Naive thymus-derived CD8-positive, alpha-beta T cell (primary cell): ENCODE measurements at places on chromosomes 4 and X. TPM values are rescaled to one million over a fixed set of nuclear protein-coding genes. Genes with fewer than 3 reads are reported as not detected.

Gene UGT2A3
- not detected for total RNA-seq

DNA sequence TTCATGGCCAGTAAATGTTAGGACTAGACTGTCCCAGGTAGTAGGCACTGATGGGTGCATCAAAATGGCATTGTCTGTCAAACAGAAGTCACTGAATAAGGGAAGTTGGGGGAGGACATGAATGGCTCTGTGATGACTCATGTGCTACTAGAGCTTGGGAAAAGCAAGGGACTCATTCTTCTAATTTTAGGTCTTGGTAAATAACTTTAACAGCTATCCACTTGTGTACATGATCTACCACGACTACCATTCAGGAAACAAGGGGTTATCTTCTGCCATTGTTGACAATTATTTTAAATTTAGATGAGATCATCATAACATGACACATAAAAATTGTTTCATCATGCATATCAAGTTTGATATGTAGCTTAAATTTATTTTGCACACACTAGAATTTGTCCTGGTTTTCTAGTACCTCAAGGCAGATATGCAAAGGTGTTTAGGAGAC lies 6.3 kb downstream of the AREG start:
- no peaks in the 10 kb centered on the region for H3K4me1 ChIP-seq
- peaks cover 10% of the 10 kb centered on the region for H3K36me3 ChIP-seq
- peaks cover 2% of the 10 kb centered on the region for H3K27me3 ChIP-seq

DNA sequence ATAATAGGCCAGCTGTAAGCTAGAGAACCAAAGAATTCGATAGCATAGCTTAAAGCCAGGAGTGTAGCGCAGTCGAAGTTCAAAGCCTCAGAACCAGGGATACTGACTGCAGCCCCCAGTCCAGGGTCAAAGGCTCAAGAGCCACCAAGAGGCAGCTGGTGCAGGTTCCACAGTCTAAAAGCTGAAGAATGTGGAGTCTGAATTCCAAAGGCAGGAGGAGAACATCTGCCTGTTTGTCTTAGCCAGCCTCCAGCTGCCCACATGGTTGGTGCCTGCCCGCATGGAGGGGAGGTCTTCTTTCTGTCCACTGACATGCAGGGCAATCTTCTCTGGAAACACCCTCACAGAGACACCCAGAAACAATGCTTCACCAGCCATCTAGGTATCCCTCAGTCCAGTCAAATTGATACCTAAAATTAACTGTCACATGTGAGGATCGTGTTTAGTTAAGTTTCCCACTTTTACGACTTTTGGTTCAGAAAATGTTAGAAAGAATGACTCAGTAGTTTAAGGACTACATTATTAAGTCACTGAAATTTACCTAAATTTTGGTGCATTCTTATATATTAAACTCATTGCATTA lies 52.8 kb upstream of the RHOH start:
- DNase-seq: no peak
- no peak overlapping the region for H3K4me3 ChIP-seq
- no peaks in the 10 kb centered on the region for H3K4me1 ChIP-seq

DNA sequence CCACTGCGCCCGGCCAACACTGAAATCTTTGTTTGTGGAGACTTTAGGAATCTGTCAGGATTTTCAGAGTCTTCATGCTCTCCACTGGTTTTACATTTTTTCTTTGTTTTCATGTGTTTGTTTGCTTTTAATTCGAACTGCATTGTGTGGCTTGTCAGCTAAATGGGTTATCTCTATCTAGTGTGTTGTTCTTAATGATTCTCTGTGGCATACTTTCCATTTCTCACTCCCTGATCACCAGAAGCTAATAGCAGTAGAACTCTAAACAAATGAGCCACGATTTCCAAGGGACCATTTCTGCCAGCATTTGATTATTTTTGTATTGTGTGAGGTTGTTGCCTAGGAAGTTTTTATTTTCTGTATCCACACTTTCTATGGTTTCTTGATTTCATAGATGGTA lies 352.4 kb downstream of the CAMK2D start:
- DNase-seq: no peak
- no peak overlapping the region for H3K4me3 ChIP-seq
- H3K36me3 ChIP-seq: no peaks in the 10 kb centered on the region
- H3K4me1 ChIP-seq: no peaks in the 10 kb centered on the region

GRCh38 chr4:88659890-88660208 lies 37.8 kb downstream of the NAP1L5 start:
- no peaks in the 10 kb centered on the region for H3K27me3 ChIP-seq
- peaks cover 20% of the 10 kb centered on the region for H3K4me1 ChIP-seq
- peak overlapping the region; percentile 2 for H3K27ac ChIP-seq
